Glutamatergic neuron (in vitro differentiated cells): ENCODE measurements at places on chromosomes 5 and 9.

DNA sequence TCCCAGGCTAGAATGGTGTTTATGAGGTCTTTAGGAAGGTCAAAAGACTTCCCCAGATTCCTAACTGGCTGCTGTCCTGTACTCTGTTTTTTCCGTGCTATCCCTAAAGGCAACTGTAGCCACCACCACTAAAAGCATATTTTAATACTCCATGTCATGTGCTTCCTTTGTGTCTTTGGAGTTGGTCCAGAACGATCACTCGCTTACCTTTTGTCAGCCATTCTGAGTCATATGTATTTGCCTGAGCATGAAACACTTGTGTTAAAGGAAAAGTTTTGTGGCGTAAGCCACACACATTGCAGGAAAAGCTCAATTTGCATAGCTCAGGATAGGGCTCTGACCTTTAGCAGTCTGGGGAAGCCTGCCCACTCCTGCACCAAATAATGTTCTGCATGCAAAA lies 299.6 kb downstream of the NTRK2 start:
- DNase-seq = no peak

DNA sequence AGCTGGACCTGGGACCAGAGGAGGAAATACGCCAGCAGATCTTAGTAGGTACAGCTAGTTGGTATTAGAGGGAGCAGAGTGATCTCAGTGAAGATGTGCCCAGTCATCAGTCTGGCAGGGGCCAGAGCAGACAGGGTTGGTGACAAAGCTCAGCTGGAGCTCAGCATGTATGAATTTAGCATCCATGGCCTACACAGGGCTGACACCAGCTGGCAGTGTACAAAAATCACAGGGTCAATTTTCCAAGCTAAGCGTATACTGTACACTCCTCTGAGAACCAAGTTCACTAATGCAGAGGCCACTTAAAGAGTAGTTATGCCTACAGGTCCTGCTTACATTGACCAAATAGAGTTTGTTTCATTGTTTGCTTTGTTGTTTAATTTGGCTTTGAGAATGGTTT lies 146.6 kb downstream of the SLC24A2 start:
- DNase-seq = peak; percentile 31

DNA sequence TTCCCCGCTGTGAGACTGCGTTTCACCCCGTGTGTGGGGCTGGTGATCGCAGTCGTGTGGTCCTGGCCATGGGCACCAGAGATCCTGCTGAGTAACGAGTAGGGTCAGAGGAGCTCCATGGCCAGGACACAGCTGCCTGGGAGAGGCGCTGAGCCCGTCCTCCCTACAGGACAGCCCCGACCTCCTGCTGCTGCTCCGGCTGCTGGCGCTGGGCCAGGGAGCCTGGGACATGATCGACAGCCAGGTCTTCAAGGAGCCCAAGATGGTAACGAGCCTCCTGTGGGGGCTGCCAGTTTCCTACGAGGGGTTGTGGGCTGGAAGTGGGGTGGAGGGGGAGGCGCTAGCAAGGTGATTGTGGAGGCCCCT lies 11.0 kb downstream of the NELFB start:
- DNase-seq = no peak

- DNase-seq = no peak
These were observed 15.5 kb downstream of the PCDHB15 start for GRCh38 chr5:141260458-141261237.

- no peak for DNase-seq
These were observed 54.2 kb upstream of the DPYSL3 start for GRCh38 chr5:147564124-147564486.
